ENCODE measurements at places on chromosomes 5 and 9.

- DNase-seq: no peak
Measured at GRCh38 chr9:21796768-21797167, 5.7 kb upstream of the MTAP start.

- DNase-seq: no peak
Measured at GRCh38 chr5:30900367-30900766, 293.1 kb upstream of the CDH6 start.

DNA sequence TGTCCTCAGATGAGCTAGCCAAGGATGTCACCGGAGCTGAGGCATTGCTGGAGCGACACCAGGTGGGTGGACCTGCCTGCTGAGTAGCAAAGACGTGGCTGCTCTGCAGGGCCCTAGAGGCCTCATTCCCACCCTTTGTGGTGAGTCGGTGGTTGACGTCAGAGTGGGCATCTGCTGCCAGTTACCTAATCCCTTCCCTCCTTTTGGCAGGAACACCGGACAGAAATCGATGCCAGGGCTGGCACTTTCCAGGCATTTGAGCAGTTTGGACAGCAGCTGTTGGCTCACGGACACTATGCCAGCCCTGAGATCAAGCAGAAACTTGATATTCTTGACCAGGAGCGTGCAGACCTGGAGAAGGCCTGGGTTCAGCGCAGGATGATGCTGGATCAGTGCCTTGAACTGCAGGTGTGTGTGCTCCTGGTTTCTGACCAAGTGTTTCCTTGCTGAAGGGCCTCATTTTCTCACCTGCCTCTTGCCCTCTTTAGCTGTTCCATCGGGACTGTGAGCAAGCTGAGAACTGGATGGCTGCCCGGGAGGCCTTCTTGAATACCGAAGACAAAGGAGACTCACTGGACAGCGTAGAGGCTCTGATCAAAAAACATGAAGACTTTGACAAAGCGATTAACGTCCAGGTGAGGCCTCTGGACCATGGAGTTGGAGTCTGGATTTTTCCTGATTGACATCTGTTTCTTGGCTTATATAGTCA is 48.9 kb downstream of the DYNC2I2 start:
- DNase-seq: no peak

GRCh38 chr5:91641730-91642350 is 258.7 kb upstream of the ARRDC3 start:
- DNase-seq: no peak

DNA sequence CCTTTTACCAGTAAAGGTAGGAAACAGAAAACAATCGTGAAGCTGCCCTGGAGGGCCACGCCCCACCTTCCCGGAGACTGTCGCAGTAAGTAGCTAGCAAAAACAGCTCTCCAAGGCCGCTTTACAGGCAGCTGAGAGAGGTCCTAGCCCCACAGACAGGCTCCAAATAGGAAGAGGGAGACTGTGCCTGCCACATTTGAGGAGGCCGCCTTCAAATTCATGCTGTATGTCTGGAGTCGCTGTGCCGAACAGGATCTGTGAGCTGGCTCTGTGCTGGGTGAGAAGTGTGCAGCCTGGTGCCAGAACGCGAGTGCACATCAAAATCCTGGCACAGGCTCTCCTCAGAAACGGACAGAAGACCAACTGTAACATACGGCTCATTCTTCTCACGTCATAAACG is 582.2 kb downstream of the CETN3 start:
- no peak for DNase-seq

Data from activated CD8-positive, alpha-beta memory T cell treated with anti-CD3 and anti-CD28 coated beads for 1 hour (primary cell).